Activated CD8-positive, alpha-beta memory T cell treated with anti-CD3 and anti-CD28 coated beads for 1 hour (primary cell): ENCODE measurements at places on chromosomes 16 and 17.

DNA sequence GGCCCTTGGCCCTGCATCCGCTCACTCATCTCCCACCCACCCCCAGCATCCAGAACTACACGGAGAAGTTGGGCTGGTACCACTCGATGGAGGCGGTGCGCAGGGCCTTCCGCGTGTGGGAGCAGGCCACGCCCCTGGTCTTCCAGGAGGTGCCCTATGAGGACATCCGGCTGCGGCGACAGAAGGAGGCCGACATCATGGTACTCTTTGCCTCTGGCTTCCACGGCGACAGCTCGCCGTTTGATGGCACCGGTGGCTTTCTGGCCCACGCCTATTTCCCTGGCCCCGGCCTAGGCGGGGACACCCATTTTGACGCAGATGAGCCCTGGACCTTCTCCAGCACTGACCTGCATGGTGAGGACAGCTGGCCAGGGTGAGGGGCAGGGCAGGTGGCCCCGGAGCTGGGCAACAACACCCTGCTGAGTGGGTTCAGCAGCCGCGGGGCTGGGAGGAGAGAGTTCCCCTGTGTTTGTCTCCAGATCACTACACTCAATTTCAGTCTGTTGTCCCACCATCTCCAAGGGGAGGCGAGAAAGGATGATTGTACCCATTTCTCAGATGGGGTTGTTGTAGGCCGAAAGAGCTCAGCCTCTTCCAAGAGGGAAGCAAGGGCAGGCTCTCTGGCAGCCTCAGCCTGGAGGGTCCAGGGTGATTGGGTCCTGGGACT, 14.4 kb downstream of the MMP15 start:
- DNase-seq, result no peak

DNA sequence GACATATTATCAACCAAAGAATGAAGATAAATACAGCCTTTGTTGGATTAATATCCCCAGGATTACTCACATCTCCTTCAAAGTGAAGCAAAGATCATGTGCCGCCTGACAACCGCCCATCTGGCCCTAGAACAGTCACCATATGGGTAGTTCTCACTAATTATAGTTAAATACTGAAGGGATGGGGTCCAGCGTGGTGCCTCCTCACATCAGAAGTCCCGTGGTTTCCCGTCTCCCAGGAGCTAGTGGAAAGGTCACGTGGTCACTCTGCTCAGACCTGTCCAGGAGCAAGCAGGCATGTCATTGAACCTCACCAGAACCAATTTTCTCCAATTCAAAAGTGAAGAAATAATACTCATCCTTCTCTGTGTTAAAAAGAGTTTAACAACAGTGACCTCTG, 434.5 kb downstream of the SHISA9 start:
- DNase-seq, result no peak

DNA sequence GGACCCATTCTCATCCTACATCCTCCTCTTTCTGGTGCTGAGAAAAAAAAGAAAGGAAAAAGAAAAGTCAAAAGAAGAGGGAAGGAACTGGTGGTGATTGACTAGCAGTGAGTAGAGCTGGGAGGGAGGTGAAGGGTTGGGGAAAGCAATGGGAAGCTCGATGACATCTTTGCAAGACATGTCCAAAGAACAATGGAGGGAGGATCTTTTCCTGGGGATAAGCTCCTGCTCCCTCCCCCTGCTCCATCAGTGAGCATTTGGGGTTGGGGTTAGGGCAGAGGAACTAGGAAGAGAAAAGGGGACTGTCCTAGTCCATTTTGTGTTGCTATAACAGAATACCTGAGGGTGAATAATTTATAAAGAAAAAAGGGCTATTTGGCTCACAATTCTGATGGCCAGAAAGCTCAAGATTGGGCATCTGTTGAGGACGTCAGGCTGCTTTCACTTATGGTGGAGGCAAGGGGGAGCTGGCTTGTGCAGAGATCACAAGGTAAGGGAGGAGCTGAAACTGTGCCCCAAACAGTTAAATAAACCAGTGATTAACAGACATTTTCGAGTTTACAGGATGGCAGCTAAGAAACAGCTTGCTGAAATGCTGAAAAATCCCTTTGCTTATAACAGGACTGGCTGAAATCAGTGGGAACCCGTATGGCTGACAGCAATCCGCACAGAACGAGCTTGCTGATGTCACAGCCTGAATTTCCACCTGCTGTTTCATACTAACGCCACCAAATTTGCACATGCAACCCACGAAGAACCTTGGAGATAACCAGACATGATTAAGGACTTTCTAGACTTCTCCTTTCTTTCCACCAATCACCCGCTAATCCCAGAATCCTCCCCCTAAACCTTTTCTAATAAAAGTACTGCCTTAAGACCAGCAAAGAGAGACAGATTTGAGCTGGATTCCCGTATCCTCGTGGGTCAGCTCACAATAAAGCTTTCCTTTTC, 1.6 kb upstream of the ODF4 start:
- no peak for DNase-seq

DNA sequence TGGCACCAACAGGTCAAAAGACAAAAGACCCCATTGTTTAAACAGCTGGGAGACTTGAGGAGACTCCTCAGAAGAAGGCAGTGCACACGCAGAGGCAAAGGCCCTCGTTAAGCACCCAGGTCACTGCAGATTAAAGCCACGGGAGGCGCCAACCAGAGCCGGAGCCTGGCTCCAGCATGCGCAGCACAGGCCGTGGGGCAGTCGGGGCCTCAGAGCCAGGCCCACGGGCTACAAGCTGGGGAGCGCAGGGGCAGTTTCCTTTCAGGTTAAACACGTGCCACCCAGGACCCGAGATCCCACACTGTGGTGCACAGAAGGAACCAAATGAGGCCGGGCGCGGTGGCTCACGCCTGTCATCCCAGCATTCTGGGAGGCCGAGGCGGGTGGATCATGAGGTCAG, 9.2 kb downstream of the PIEZO1 start:
- DNase-seq, result no peak

DNA sequence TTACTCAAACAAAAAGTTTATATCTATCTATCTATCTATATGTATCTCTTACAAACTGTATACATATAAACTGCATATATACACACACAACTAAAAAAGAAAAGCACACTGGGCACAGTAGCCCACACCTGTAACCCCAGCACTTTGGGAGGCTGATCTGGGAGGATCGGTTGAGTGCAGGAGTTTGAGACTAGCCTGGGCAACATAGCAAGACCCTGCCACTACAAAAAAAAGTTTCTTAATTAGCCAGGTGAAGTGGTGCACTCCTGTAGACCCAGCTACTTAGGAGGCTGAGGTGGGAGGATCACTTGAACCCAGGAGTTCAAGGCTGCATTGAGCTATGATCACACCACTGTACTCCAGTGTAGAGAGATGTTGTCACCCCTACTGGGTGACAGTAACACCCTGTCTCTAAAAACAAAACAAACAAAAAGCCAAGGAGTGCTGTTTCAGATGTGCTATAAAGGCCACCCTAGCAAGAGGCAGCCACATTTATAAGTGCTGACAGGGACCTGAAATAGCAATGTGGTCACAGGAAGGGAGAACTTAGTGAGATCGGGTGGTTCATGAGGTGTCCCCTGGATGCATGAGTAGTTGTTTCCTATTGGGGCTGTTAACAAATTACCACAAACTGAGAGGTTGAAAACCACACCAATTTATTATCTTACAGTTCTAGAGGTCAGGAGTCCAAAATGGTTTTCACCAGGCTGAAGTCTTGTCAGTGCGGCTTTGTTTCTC, 4.8 kb downstream of the CD2BP2 start:
- no peak for DNase-seq
